ENCODE measurements at places on chromosomes 2 and 18.

DNA sequence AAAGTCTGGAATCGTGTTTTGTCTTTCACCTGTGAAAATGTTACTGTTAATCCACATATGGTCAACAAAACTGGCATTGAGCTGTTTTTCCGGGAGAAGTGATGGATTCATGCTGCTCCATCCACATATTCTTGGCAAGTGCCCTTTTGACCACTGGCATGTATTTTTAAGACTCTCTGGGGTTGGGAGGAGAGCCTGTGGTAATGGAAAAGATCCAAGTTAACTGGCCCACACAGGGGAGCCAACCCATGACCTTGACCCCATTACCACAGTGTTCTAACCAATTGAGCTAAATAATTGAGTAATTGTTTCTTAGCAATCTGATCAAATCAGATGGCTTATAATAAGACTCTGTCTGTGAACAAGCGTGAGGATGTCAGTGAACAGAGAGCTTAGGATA is 296.2 kb upstream of the NRP2 start:
- no peak for DNase-seq

- no peak for DNase-seq
These were observed 158.0 kb upstream of the RAB6C start for GRCh38 chr2:129821445-129821844.

DNA sequence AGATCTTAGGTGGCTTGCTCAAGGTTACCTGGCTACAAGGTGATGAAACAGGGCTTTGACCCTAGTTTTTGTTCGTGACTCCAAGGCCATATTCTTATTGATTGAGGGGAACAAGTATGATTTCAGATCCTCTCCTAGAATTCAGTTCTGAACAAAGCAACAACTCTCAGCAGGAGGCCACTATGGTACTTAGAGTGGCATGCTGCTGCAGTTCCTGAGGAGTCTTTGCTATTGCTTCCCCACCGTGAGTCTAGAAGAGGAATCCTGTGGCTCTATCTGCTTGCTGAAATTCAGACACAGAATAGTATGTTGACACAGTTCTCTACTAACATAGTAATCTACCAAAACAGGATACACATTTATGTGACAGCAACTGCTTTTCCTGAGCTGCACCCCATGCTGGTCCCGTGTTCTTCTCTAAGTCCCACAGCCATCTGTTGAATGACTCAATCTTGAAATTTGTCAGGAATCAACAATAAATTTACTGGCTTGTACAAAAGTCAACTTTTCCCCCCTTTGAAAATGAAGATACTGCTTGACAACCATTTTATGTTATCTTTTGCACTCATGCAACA is 4.1 kb downstream of the TGFBRAP1 start:
- no peak for DNase-seq

GRCh38 chr2:171167352-171167997 is 6.8 kb upstream of the TLK1 start:
- no peak for DNase-seq

- no peak for DNase-seq
These were observed 119.7 kb downstream of the UPP2 start for GRCh38 chr2:158221063-158222020.

DNA sequence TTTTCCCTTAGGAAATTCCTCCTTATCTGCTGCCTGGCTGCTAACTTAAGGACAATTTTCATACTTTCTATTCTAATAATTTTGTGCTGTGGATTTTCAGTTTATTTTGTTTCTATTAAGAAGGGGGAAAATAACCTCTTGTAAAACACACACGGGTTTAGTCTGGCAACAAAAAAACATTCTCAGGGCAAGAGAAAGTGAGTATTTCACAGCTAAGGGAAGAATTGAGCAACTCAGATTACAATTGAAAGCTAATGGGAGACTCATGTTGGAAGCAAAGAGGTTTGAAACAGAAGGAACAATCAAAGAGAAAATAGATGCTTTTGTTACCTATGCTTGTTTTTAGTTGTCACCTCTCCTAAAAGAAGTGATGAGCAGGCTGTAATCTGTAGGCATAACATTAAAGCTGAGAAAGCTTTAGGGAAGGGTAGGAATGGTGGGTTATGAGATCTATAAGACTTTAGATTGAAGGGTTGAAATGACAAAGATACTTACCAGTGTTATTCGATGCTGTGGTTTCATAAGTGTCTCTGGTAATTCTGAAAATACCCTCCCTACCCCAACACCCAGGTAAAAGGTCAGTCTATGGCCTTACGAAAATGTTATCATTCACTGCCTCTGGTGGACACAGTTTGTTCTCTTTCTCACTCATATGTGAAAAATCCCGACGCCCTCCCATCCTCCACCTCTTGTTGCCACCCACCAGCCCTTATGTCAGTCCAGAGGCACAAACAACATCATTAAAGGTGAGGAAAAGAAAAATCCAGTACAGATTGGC is 510.9 kb downstream of the TXNL1 start:
- DNase-seq = no peak

DNA sequence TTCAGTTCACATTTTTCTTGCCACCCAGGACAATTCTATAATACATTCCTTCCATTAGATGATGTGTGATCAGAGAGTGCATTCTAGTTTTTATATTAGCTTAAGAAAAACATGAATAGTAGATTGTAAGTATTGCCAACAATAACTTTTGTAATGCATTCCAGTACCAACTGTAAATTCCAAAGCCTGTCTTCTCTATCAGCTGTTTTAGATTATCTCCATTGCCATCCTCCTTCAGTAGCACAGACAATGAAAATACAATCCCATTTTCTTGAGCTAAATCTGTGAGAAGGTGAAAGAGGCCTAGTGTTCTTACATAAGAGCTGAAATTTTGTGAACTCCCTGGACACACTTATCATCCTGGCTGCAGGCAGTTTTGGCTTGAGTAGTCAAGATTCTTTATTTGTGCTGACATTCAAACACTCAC is 103.9 kb downstream of the CCBE1 start:
- DNase-seq = no peak

DNA sequence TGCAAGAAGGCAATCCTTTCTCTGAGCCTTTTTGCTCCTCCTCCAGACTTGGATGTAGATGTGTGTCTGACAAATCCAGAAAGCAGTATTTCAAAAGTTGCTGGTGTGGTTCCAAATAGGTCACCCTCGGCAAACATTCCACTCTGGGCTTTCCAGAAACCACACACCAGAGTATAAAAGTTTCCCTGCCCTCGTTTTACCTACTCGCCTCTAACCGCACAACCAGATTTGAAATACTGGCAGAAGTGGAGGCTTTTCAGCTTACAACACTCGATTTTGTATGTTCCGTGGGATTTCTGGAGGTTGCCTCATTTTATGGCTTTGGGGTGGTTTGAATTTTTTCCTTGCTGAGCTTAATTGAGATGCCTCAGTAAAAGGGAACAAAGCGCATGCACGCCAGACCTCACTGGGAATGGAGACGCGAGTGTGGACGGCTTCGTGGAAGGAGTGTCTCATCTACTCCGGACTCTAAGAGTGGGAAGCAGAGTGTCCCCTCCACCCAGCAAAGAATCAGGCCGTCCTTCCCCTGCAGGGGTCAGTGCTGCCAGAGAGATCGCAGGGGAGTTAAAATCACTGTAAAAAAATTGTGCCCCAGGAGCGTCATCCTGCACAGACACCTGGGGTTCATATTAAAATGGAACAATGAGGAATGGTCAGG is 44.0 kb upstream of the RPL31 start:
- no peak for DNase-seq

DNA sequence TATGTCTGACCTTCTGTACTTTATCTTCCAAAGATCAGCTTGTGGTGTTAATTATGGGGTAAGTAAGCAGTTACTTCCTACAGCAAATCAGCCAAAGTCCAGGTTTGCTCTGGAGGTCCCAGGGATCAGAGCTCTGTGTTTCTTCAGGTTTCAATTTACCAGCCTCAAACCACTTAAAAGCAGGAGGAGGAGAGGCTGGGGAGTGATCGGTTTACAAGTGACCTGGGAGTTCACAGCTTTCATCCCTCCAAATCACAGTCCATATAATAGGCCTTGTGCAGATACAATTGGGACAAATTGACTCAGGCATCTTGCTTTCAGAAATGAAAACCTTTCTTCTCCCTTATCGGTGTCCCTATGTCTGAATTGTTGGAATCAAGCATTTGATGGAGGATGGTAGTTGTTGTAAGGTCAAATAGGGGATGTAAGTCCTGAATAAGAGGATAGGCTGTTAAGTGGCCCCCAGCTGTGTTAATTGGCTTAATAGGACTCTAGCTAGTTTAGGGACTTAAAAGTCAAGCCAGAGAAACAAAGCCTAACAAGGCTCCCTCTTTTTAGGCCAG is 188.0 kb upstream of the NT5C1B start:
- DNase-seq = no peak
